Fibroblast of lung (primary cell): ENCODE measurements at places on chromosomes 2 and 18. TPM values are rescaled to one million over a fixed set of nuclear protein-coding genes. Genes with fewer than 3 reads are reported as not detected.

DNA sequence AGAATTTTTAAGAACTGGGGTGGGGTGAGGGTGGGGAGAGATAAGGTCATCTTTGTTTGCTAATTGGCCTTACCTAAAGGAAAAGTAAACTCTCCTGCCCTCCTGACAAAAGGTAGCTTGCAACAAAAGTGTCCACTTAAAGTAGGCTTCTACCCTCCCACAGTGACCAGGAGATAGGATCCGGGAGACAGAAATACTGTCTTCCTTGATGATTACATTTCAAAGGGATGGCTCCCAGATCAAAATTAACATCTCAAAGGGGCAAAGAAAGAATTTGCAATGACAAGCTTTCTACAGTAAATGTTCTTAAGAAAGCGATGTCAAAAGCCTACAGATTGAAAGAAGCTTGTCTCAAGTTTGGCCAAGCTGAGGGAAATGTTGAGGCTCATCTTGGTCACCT, 775.3 kb downstream of the CPS1 start:
- DNase-seq = no peak

The ONECUT2 gene
- total RNA-seq = under 0.01 TPM in 2 replicates

The PLB1 gene
- total RNA-seq = 1.3 and 1.8 TPM in 2 replicates

The GPR17 gene
- not detected in 2 replicates for total RNA-seq

DNA sequence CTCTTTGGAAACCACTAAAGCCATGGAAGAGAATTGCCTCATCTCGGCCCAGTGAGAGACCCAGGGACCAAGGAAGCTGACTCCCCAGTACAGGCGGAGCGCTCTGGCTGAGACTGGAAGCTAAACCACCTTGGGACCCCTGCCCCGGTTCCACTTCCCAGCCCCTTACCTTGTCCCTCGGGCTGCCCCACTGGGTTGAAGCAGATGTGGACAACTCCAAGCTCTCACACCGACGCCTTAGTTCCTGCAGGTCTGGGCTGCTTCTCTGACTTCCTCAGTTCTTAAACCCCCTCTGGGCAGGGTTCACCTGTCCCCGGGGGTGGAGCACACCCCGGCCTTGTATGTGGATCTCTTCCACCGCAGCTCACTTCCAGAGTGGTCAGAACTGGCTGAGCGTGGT, 266.2 kb downstream of the PHLPP1 start:
- no peak for DNase-seq

GRCh38 chr2:14706201-14706600, 73.7 kb downstream of the LRATD1 start:
- DNase-seq = no peak

GRCh38 chr2:96547203-96547641, 10.7 kb downstream of the ARID5A start:
- DNase-seq = no peak

The SEMA4C gene
- 17.5 and 19.8 TPM in 2 replicates for total RNA-seq

GRCh38 chr18:58723810-58724602, 52.7 kb downstream of the MALT1 start:
- no peak for DNase-seq

The ARHGAP28 gene
- 27.2 and 35.0 TPM in 2 replicates for total RNA-seq

DNA sequence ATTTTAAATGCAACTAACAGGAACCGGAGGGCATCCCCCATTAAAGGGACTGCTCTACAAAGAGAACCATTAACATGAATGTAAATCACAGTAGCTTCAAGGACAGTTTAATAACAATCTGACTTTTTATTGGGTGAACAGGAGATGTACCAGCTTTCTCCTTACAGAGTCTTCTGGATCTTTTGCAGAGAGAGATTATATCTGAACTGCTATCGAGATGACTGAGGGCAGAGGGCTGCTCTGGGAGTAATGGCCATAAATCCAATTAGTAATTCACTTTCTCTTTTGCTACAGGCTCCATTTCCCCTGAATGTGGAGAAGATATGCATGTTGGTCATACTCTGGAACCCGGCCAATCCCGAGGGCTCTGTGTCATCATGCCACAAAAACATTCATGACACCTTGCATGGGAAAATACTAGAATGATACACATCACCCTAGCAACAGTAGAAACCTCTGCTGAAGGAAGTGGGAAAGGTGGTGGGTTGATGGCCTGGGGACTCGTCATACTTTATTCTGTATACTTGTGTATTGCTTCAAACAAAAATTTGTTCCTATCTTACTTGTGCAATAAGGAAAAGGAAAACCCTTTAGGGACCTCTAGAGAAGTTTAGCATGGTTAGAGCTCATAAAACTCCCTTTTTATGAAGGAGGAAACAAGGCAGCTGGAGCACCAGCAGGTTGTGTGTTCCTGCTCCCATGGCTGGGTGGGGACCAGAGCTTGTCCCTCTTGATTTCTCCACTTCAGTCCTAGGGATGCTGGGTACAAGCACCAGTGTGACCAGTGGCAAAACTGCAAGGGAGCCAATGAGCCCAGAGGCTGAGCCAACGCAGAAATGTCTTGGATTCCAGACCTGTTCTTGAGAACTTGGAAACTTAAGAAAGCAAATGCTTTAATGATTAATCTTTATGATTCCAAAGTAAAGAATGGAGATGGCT, 26.0 kb downstream of the CTAGE1 start:
- peak; percentile 92 for DNase-seq

GRCh38 chr2:8577573-8577972, 104.3 kb upstream of the ID2 start:
- no peak for DNase-seq

The STPG4 gene
- total RNA-seq = 0.26 and 0.33 TPM in 2 replicates

GRCh38 chr2:111166115-111166514, 45.4 kb downstream of the BCL2L11 start:
- no peak for DNase-seq

GRCh38 chr2:12718711-12719399, 2.1 kb downstream of the TRIB2 start:
- DNase-seq = peak; percentile 33

The ZNF385B gene
- under 0.01 TPM in 1 of 2 replicates, not detected in the other for total RNA-seq

GRCh38 chr2:144464730-144465129, 55.2 kb downstream of the ZEB2 start:
- no peak for DNase-seq

GRCh38 chr18:48038636-48039035, 108.2 kb upstream of the SMAD2 start:
- no peak for DNase-seq

The GREB1L gene
- total RNA-seq = 0.26 and 0.33 TPM in 2 replicates

The COPS8 gene
- 79.6 and 82.1 TPM in 2 replicates for total RNA-seq

GRCh38 chr2:200363279-200363678, 56.8 kb downstream of the SPATS2L start:
- no peak for DNase-seq

The TRPM8 gene
- under 0.01 and 0.99 TPM in 2 replicates for total RNA-seq

The SP110 gene
- 7.2 and 9.2 TPM in 2 replicates for total RNA-seq

- no peak for DNase-seq
These were observed 238.2 kb upstream of the RBMS1 start for GRCh38 chr2:160731856-160732255.

GRCh38 chr2:216392018-216392562, 19.8 kb upstream of the MARCHF4 start:
- DNase-seq = no peak

The SLC35G4 gene
- total RNA-seq = not detected in 2 replicates

The PMAIP1 gene
- 29.8 and 34.7 TPM in 2 replicates for total RNA-seq

DNA sequence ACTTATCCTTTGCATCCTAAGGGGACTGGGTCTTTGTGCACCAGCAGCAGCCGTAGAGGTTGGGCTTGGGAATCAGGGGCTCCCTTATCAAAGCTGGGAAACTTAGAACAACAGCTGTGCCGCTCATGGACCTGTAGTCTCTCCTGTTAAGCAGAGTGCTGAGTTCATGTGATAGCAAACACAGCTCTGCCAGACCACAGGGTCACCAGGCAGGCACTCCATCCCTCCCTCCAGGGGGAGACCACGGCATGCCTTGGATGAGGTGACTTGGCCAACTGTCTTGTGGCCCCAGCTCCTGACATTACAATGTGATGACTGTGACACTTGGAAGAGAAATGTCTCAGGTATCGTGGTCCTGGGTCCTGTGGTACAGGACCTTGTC, 60.0 kb downstream of the DGKD start:
- peak; percentile 73 for DNase-seq

The PAPOLG gene
- 11.2 and 14.1 TPM in 2 replicates for total RNA-seq

GRCh38 chr2:127514076-127514475, 12.2 kb downstream of the IWS1 start:
- no peak for DNase-seq

DNA sequence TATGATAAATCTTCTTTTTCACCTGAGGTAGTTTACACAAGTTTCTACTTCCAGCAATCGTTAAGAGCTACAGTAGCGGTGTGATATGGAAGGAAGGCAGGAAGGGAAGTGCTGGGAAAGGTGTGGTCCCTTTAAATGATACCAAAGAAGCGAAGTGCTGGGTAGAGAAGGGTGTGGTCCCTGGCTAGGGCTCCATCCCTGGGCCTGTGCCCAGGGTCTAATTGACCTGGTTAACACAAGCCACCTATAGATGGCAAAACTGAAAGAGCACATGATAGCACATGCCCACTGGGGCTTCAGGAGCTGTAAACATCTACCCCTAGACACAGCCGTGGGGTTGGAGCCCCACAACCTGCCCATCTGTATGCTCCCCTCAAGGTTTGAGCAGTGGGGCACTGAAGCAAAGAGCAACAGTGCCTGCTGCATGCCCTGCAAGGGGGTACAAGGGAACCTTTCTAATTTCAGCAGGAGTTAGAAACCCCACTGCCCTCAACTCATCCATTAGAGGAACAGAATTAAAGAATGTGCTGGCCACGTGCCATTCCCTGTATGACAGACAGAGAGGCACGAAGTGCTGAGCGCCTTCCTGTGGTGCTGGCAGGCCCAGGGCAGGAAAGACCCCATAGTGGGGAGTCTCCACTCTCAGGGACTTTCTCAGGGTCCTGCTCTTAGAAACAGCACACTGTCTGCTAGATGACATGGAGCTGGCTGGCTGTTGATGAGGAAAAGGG, 153.1 kb upstream of the LMAN1 start:
- DNase-seq = no peak

The RAB31 gene
- 26.2 and 29.6 TPM in 2 replicates for total RNA-seq

- peak; percentile 33 for DNase-seq
These were observed 93.9 kb downstream of the EVA1A start for GRCh38 chr2:75466708-75467311.

- no peak for DNase-seq
These were observed 142.7 kb downstream of the HRH4 start for GRCh38 chr18:24603151-24603550.

The ITPRID2 gene
- 117 and 179 TPM in 2 replicates for total RNA-seq

DNA sequence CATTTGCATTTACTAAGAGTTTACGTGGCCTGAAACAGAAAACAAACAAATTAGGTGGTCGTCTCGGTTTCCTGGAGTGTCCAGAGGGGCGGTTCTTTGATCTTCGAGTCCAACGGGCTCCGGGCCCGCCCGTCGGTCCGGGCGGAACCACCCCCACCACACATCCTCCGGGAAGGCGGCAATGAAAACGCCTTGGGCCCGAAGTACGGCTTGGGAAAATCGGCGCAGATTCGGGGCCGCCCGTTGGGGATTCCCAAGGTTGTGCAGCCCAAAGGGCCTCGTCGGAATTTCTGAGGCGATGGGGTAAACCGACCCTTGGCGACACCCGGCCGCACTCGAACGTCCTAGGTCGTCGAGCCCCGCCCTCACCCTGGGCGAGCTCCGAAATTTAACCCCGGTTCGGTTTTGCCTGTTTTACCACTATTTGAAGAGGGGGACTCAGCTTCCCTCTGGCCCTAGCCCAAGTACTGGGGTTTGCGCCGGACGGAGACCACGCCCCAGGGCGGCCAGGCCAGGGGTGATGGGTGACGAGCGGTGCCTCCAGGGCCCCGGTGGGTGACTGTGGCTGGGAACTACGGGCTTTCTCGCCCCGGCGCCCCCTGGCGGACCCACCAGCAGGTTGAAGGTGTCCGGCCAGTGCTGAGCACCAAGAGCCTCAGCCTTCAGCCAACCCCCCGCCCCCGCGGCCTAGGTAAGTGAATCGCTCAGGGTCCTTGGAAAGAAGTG, 1.9 kb upstream of the CFAP53 start:
- peak; percentile 52 for DNase-seq

The GPC1 gene
- 67.8 and 218 TPM in 2 replicates for total RNA-seq

DNA sequence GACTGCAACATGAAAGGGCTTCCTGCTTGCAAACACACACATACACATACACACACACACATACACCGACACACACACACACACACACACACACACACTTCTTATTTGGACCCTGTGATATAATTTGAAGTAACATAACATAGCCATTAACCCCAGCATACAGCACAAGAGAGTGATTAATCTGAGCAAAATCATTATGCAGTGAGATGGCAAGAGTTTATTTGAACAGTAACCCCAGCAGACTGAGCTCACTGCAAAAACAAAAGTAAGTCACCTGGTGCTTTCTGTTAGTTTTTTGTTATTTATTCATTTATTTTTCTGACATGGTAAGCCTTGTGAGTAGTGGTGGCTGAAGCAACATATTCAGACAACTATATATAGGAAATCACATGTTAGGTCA, 93.7 kb downstream of the NOL4 start:
- no peak for DNase-seq

DNA sequence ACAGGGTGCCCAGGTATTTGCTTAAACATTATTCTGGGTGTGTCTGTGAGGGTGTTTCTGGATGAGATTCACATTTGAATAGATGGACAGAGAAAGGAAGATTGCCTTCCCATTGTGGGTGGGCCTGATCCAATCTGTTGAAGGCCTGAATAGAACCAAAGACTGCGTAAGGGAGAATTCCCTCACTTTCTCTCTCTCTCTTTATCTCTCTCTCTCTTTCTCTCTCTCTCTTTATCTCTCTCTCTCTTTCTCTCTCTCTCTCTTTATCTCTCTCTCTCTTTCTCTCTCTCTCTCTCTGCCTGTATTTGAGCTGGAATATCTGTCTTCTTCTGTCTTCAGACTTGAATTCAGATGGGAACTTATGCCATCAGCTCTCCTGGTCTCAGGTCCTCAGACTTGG, 148.4 kb downstream of the FAM124B start:
- DNase-seq = no peak

DNA sequence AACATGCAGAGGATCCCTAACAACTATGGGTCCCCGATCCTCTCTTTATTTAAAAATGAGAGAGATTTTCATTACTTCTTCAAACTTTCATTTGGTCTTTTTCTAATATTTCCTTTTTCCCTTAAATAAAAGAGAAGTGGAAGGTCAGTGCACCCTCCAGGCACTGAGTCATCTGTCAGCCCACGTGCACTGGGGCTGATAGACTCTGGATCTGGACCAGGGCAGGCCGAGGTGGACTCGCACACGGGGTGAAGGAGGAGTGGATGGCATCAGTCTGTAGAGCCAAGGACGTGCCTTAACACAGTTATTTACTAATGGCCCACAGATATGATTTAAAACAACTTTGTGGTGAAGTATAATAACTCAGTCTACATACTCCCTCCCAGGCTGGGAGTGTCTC, 214.4 kb upstream of the TMEM200C start:
- DNase-seq = no peak

DNA sequence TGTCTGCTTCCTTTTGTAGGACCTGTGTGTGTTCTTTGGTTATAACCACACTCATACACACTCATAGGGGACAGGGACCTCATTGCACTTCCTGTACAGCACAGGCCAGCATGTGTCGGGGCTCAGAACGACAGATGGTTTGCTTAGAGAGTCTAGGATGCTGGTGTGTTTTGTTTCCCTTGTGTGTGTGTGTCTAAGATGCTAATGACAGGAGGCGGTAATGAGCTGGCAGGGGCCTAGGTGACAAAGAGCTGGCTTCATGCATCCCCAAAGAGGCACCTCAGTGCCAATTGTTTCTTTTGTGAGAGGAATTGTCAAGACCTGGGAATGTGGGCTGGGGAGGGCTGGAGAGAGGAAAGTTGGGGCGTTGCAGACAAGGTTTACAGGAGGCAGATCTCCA, 66.6 kb downstream of the CELF4 start:
- no peak for DNase-seq
